ENCODE measurements at places on chromosomes 16 and 17. TPM values are rescaled to one million over a fixed set of nuclear protein-coding genes. Genes with fewer than 3 reads are reported as not detected.

The CCL17 gene
- not detected for total RNA-seq

The RAMP2 gene
- total RNA-seq: not detected

The QPRT gene
- total RNA-seq: 29.5 TPM

The HOXB7 gene
- total RNA-seq: 1.7 TPM

The TBC1D3H gene
- not detected for total RNA-seq

The TPSD1 gene
- total RNA-seq: not detected

The GCGR gene
- total RNA-seq: not detected

The HSD17B2 gene
- not detected for total RNA-seq

The APOBR gene
- total RNA-seq: not detected

The KRTAP9-4 gene
- not detected for total RNA-seq

The CLEC18A gene
- total RNA-seq: 0.58 TPM

The OR1A1 gene
- total RNA-seq: not detected

The KCNAB3 gene
- total RNA-seq: 0.33 TPM

The SLC16A6 gene
- total RNA-seq: 0.15 TPM

The KRTAP4-6 gene
- total RNA-seq: not detected

The OSGIN1 gene
- 3.8 TPM for total RNA-seq

The C17orf67 gene
- total RNA-seq: 0.73 TPM

The VPS35 gene
- total RNA-seq: 198 TPM

The WIPF2 gene
- total RNA-seq: 8.1 TPM

The SCN4A gene
- total RNA-seq: 0.15 TPM

The CNOT1 gene
- total RNA-seq: 175 TPM

The ZNF48 gene
- 8.3 TPM for total RNA-seq

The SMIM36 gene
- total RNA-seq: not detected

The MAP2K6 gene
- total RNA-seq: 8.1 TPM

The LPO gene
- total RNA-seq: not detected

The BCL6B gene
- 0.33 TPM for total RNA-seq

The ARHGAP44 gene
- 1.2 TPM for total RNA-seq

The ADAM11 gene
- 0.99 TPM for total RNA-seq

The KRT36 gene
- total RNA-seq: not detected

The PPP1R27 gene
- not detected for total RNA-seq

The DNAH3 gene
- total RNA-seq: not detected

The ABCA9 gene
- 23.3 TPM for total RNA-seq

The RNF167 gene
- total RNA-seq: 24.0 TPM

The GPR139 gene
- total RNA-seq: not detected

The USH1G gene
- under 0.01 TPM for total RNA-seq

The NME4 gene
- 56.7 TPM for total RNA-seq

The KIF2B gene
- not detected for total RNA-seq

The CRYM gene
- 2.3 TPM for total RNA-seq

The TMEM132E gene
- not detected for total RNA-seq

The KCNG4 gene
- not detected for total RNA-seq

The ARL2BP gene
- total RNA-seq: 76.9 TPM

The KRT33B gene
- total RNA-seq: not detected

The RAB11FIP4 gene
- total RNA-seq: 1.2 TPM

The CDRT15 gene
- not detected for total RNA-seq

The IRX5 gene
- total RNA-seq: not detected

The CARD14 gene
- under 0.01 TPM for total RNA-seq

The CD19 gene
- total RNA-seq: not detected

The ADAD2 gene
- not detected for total RNA-seq

The MYH11 gene
- total RNA-seq: under 0.01 TPM

The NACA2 gene
- total RNA-seq: not detected

The TMEM106A gene
- total RNA-seq: 4.6 TPM

The HOXB5 gene
- total RNA-seq: 0.29 TPM

The GPR142 gene
- total RNA-seq: 1.3 TPM

The USP32 gene
- total RNA-seq: 84.1 TPM

The TP53TG3F gene
- total RNA-seq: not detected

The NOD2 gene
- total RNA-seq: under 0.01 TPM

The ZP2 gene
- not detected for total RNA-seq

The NLRC3 gene
- 0.15 TPM for total RNA-seq

The SPATA32 gene
- total RNA-seq: not detected

Data from smooth muscle cell of trachea (primary cell).